ENCODE measurements at places on chromosomes 6 and 20. TPM values are rescaled to one million over a fixed set of nuclear protein-coding genes. Genes with fewer than 3 reads are reported as not detected.

GRCh38 chr6:137191670-137192069, 18.2 kb upstream of the IL22RA2 start:
- DNase-seq: no peak
- no peak overlapping the region for H3K27ac ChIP-seq
- no peak overlapping the region for H3K4me3 ChIP-seq

DNA sequence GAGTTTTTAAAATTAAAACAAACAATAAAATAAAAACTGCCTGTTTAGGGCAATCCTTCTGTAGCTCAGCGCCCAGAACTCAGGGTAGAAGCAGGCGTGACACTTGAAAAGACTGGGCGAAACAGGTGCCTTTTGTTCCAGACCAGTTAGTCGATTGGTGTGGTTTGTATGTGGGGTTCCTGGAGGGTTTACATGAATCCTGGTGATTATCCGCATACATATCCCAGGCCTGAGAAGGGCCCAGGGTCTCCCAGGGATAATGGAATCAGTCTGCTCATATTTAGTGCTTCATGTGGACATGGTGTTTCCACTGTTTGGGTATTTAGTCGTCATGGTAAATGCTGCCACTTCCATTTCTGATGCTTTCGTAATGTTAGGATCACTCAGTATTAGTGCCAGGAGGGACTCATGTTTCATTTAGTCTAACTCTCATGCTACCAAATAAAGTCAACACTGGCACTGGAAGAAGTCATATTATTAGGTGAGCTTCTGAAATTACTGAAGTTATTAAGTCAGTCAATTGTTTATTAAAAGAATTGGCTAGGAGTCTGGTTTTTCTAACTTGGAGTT, 116.5 kb downstream of the SAMD5 start:
- H3K27me3 ChIP-seq: no peaks in the 10 kb centered on the region
- no peaks in the 10 kb centered on the region for H3K4me1 ChIP-seq
- no peak overlapping the region for H3K27ac ChIP-seq
- DNase-seq: no peak
- H3K36me3 ChIP-seq: no peaks in the 10 kb centered on the region

- no peak for DNase-seq
- no peak overlapping the region for H3K27ac ChIP-seq
- H3K27me3 ChIP-seq: no peaks in the 10 kb centered on the region
- H3K36me3 ChIP-seq: no peaks in the 10 kb centered on the region
Observed at GRCh38 chr20:1535420-1536175, 21.9 kb downstream of the SIRPD start.

- H3K36me3 ChIP-seq: peaks cover 1% of the 10 kb centered on the region
- H3K4me1 ChIP-seq: peaks cover 68% of the 10 kb centered on the region
- no peaks in the 10 kb centered on the region for H3K27me3 ChIP-seq
- peak overlapping the region; percentile 77 for H3K4me3 ChIP-seq
- no peak for DNase-seq
Observed at GRCh38 chr6:106522562-106523250, 106.6 kb downstream of the RTN4IP1 start.

- no peaks in the 10 kb centered on the region for H3K36me3 ChIP-seq
- no peak overlapping the region for H3K27ac ChIP-seq
- H3K4me1 ChIP-seq: no peaks in the 10 kb centered on the region
- peaks cover 28% of the 10 kb centered on the region for H3K27me3 ChIP-seq
- no peak for DNase-seq
- H3K4me3 ChIP-seq: no peak overlapping the region
Observed at GRCh38 chr6:46618726-46619125, 33.9 kb downstream of the CYP39A1 start.

GRCh38 chr20:45470937-45471336, 1.4 kb downstream of the WFDC2 start:
- DNase-seq: peak; percentile 14
- H3K36me3 ChIP-seq: no peaks in the 10 kb centered on the region

DNA sequence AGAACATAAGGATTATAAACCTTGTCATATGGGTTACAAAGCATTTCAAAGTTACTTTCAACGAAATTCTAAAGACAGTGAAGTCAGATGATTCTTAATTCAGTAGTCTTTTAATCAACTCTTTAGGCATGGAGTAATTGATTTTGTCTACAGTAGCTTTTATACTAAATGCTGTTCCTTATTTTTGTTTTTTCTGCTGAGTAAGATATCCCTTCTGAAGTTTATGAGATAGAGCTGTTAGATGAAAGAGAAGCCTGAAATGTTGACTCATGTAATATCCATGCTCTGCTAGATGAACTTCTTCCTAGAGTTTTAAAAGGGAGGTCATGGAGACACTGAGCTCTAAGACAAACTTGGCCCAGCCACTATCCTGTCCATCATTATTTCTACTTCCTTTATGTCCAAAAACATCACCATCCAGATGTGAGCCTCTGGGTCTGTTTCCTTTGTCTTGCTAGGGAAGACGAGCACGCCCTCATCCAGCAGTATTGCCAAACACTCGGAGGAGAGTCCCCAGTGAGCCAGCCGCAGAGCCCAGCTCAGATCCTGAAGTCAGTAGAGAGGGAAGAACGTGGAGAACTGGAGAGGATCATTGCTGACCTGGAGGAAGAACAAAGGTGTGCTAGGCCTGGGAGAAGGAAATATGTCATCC, 550.3 kb downstream of the UTRN start:
- DNase-seq: no peak
- no peak overlapping the region for H3K4me3 ChIP-seq
- H3K27me3 ChIP-seq: no peaks in the 10 kb centered on the region

- no peak for DNase-seq
- no peak overlapping the region for H3K27ac ChIP-seq
- H3K27me3 ChIP-seq: peaks cover 56% of the 10 kb centered on the region
- H3K36me3 ChIP-seq: no peaks in the 10 kb centered on the region
- H3K4me1 ChIP-seq: peaks cover 9% of the 10 kb centered on the region
Observed at GRCh38 chr6:107633680-107634323, 143.9 kb downstream of the SOBP start.

DNA sequence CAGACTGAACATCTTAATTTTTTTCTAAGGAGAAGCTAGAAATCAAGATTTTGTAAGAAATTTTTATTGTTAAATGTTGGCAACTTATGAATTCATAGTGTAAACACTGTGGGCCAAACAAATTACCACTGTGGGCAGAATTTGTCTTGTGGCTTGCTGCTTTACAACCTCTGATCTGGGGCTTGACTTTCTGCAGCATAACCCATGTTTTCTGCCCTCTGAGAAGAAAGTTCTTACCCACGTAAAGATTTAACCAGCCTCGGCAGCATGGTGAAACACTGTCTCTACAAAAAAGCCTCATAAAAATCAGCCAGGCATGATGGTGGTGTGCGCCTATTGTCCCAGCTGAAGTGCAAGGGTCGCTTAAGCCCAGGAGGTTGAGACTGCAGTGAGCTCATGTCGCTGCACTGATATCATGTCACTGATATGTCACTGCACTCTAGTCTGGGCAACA, 12.9 kb downstream of the ITCH start:
- DNase-seq: no peak
- no peaks in the 10 kb centered on the region for H3K27me3 ChIP-seq
- no peak overlapping the region for H3K4me3 ChIP-seq
- peaks cover 20% of the 10 kb centered on the region for H3K4me1 ChIP-seq

DNA sequence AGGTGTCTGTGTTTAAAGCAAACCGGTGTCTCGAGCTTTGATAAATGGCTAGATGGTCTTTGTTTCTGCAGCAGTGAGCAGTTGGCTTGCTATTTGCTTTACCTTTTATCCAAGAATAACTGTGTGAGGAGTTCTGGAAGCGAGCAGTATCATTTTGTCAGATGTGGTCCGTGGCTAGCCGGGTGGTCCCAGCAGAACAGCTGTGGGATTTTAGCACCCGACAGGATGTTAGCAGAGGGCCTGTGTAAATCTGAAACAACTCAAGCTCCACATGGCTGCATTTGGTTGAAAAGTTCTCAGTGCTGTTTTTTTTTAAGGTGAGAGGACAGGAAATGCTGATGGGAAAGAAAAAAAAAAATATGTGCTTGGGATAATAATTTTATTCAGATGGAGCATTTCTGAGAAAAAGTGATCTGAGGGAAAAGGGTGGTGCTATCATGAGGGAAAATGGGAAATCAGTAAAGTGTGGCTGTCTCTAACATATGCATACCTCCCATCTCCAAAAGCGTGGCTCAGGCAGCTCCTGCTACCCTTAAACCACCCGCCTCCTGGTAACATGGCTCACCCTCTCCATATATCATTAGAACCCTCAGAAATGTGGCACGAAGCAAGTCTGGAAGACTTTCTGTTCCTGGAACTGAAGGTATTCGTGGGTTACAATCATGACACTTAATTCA, 215.4 kb downstream of the TSHZ2 start:
- no peak overlapping the region for H3K4me3 ChIP-seq
- H3K4me1 ChIP-seq: peaks cover 31% of the 10 kb centered on the region
- no peaks in the 10 kb centered on the region for H3K36me3 ChIP-seq
- H3K27ac ChIP-seq: no peak overlapping the region
- no peaks in the 10 kb centered on the region for H3K27me3 ChIP-seq
- no peak for DNase-seq

DNA sequence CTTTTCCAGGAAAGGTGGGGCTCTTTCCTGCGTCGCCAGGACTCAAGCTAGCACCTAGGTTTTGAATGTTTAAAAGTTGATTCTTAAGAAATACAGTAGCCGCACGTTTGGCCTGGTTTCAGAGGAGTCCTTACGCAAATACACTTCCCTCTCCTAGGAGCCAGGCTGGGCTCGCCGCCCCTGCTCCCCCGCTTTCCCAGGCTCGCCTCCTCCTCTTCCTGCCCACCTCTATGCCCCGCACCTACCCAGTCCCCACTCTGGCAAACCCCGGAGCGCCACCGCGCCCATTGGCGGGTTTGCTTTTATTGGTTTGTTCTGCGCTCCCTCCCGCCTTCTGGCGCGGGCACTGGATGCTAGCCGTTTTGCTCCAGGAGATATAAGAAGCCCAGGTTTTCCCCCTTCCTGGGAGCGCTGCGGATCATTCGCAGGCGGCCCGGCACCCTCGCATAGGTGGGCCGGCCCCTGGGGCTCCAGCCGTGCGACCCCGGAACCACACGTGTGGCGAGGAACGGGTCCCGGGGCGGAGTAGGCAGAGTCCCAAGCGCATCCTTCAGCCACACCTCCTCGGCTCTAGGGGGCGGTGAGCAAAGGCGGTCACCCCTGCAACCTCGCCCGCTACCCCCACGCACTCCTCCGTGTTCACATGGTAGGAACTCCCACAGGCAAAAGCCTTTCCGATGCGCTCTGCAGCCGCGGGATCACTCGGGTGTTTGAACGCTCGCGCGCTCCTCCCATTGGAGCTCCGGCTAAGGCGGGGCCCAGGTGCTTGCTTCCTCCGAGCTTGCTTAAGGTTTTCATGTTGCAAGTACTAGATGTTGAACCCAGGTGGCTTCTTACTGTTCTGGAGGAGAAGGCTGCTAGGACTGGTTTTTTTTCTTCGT, 119.0 kb downstream of the RTN4IP1 start:
- peaks cover 2% of the 10 kb centered on the region for H3K36me3 ChIP-seq
- peaks cover 4% of the 10 kb centered on the region for H3K27me3 ChIP-seq
- peak overlapping the region; percentile 47 for H3K27ac ChIP-seq
- DNase-seq: peak; percentile 83
- H3K4me3 ChIP-seq: peak overlapping the region; percentile 89

DNA sequence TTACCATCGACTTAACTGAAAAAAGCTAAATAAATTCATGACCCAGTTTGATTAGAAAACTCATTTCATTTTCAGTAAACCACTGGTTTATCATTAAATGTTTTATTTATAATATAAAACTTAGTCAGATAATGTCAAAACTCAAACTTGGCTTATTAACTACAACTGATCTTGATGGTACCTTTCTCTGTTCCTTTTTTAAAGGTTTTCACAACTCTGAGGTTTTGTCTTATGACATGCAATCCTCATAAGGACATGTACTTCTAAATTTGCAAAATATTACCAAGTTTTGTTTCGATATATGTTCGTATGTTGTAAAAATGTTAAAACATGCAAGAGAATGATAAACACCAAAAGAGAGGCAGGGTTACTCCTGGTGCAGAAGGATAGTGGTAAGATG, 82.5 kb upstream of the PDE10A start:
- H3K4me3 ChIP-seq: no peak overlapping the region
- no peaks in the 10 kb centered on the region for H3K36me3 ChIP-seq
- H3K27ac ChIP-seq: no peak overlapping the region
- no peak for DNase-seq

GRCh38 chr20:2385026-2385425, 4.3 kb downstream of the TGM6 start:
- no peak for DNase-seq
- H3K4me1 ChIP-seq: peaks cover 4% of the 10 kb centered on the region
- no peaks in the 10 kb centered on the region for H3K27me3 ChIP-seq
- H3K27ac ChIP-seq: no peak overlapping the region

GRCh38 chr20:41191562-41192500, 54.5 kb downstream of the PLCG1 start:
- no peak for DNase-seq
- no peaks in the 10 kb centered on the region for H3K27me3 ChIP-seq
- peaks cover 13% of the 10 kb centered on the region for H3K36me3 ChIP-seq
- H3K4me3 ChIP-seq: no peak overlapping the region
- H3K4me1 ChIP-seq: peaks cover 14% of the 10 kb centered on the region

- peaks cover 15% of the 10 kb centered on the region for H3K27me3 ChIP-seq
- no peak overlapping the region for H3K4me3 ChIP-seq
- peaks cover 14% of the 10 kb centered on the region for H3K4me1 ChIP-seq
Observed at GRCh38 chr6:130368576-130368975, 2.8 kb downstream of the TMEM200A start.

WFDC11 gene
- total RNA-seq: not detected

PPP1R3G gene
- total RNA-seq: not detected

HCRTR2 gene
- total RNA-seq: not detected

NRSN1 gene
- total RNA-seq: not detected

CAP2 gene
- not detected for total RNA-seq

MACROD2 gene
- not detected for total RNA-seq

SNX21 gene
- total RNA-seq: 1.2 TPM

RBPJL gene
- total RNA-seq: not detected

COL11A2 gene
- 0.88 TPM for total RNA-seq

LAMA5 gene
- 0.81 TPM for total RNA-seq

MEA1 gene
- 85.1 TPM for total RNA-seq

GSTA3 gene
- not detected for total RNA-seq
